CD4-positive, alpha-beta memory T cell (primary cell): ENCODE measurements at places on chromosomes 11 and 22. TPM values are rescaled to one million over a fixed set of nuclear protein-coding genes. Genes with fewer than 3 reads are reported as not detected.

DNA sequence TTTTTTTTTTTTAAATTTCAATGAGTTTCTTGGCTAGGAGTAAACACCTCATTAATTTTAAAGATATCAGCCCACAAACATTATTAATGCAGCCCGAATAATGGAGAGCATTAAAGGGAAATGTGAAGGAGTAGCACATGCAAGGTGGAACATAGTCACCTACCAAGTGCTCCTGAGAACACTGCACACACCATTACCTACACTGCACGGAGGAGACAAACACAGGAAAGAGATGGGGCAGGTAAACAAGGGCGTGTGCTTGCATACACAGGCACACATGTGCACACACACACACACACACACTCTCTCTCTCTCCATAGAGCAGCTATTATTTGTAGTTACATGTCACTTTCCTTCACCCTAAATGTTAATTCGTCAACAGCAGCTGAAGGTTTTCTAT, 30.2 kb downstream of the HTR3B start:
- no peaks in the 10 kb centered on the region for H3K4me1 ChIP-seq
- no peak overlapping the region for H3K27ac ChIP-seq
- no peaks in the 10 kb centered on the region for H3K27me3 ChIP-seq
- peak; percentile 45 for DNase-seq
- H3K36me3 ChIP-seq, result no peaks in the 10 kb centered on the region
- H3K4me3 ChIP-seq, result no peak overlapping the region

GRCh38 chr22:26748845-26749244, 91.5 kb downstream of the MIAT start:
- no peak for DNase-seq
- H3K27ac ChIP-seq, result no peak overlapping the region
- no peaks in the 10 kb centered on the region for H3K4me1 ChIP-seq
- no peaks in the 10 kb centered on the region for H3K27me3 ChIP-seq
- no peaks in the 10 kb centered on the region for H3K36me3 ChIP-seq

GRCh38 chr11:114384487-114384886, 15.8 kb downstream of the C11orf71 start:
- H3K36me3 ChIP-seq, result no peaks in the 10 kb centered on the region
- H3K4me1 ChIP-seq, result no peaks in the 10 kb centered on the region
- no peak for DNase-seq
- H3K4me3 ChIP-seq, result no peak overlapping the region

Gene SCN2B
- not detected for total RNA-seq
